ENCODE measurements at places on chromosomes 7 and 10.

GRCh38 chr10:12723220-12723619 lies 278.3 kb downstream of the CCDC3 start:
- H3K27ac ChIP-seq, result no peak overlapping the region
- no peaks in the 10 kb centered on the region for H3K36me3 ChIP-seq
- H3K4me3 ChIP-seq, result no peak overlapping the region
- no peaks in the 10 kb centered on the region for H3K27me3 ChIP-seq
- H3K4me1 ChIP-seq, result peaks cover 8% of the 10 kb centered on the region
- no peak for DNase-seq

DNA sequence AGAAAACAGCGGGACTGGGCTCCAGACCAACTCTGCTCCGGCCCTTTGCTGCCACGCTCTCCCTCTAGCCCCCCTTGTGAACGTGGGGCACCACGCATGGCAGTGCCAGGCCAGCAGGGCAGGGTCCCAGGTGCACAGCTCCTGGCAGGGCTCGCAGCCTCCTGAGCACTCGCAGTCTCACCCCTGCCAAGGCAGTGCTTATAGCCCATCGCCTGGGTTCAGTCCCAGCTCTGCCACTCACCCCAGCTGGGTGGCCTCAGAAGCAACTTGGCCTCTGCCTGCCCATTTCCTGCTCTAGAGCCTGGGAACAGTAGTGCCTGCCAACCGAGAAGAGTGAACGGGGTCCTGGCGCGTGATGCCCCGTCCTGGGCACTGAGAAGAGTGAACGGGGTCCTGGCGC lies 36.3 kb downstream of the CFAP46 start:
- no peak overlapping the region for H3K27ac ChIP-seq
- H3K4me1 ChIP-seq, result no peaks in the 10 kb centered on the region
- no peak for DNase-seq
- H3K36me3 ChIP-seq, result no peaks in the 10 kb centered on the region

DNA sequence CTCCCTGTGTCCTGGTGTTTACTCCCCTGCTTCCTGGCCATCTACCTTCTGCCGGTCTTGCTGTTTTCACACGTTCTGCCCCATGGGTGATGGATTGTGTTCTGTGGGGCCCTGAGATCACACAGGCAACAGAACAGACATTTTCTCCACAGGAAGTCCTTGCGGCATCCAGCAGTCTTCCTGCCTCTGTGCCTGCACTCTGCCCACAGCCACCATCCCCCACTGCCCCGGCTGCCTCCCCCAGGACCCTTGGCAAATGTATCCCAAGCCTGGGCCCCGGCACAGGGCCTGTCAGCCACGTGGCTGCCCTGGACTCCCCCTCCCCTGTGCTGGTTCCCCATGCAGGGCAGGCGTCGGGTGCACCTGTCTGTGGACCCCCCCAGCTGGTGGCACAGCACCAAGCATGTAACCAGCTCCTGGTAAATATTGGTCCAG lies 184.2 kb downstream of the WDR37 start:
- H3K36me3 ChIP-seq, result no peaks in the 10 kb centered on the region
- H3K4me1 ChIP-seq, result no peaks in the 10 kb centered on the region
- H3K4me3 ChIP-seq, result no peak overlapping the region
- no peak overlapping the region for H3K27ac ChIP-seq
- DNase-seq, result no peak

DNA sequence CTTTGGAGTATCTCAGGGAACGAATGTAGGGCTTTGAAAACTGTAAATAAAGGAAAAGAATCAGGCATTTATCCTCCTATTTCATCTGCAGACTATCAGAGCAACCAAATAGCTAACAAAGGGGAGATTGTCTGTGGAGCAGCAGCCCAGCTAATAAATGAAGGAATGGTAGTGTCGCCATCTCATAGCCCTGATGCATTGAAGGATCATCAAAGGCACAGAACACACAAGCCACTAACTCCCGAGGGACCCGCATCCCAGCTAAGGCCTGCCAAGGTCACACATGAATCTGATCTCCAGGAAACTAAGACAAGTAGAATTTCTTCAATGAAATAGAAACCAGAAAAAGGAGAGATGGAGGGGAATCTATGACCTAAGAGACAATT lies 38.2 kb downstream of the CALML5 start:
- peaks cover 42% of the 10 kb centered on the region for H3K36me3 ChIP-seq
- H3K4me1 ChIP-seq, result peaks cover 19% of the 10 kb centered on the region
- peak overlapping the region; percentile 16 for H3K27ac ChIP-seq
- DNase-seq, result peak; percentile 88

GRCh38 chr10:66927251-66927935 lies 1.6 kb downstream of the LRRTM3 start:
- H3K27me3 ChIP-seq, result peaks cover 9% of the 10 kb centered on the region
- DNase-seq, result no peak
- no peak overlapping the region for H3K27ac ChIP-seq
- no peaks in the 10 kb centered on the region for H3K4me1 ChIP-seq

GRCh38 chr7:127903892-127904669 lies 127.2 kb downstream of the LRRC4 start:
- H3K27ac ChIP-seq, result no peak overlapping the region
- H3K4me1 ChIP-seq, result peaks cover 42% of the 10 kb centered on the region

DNA sequence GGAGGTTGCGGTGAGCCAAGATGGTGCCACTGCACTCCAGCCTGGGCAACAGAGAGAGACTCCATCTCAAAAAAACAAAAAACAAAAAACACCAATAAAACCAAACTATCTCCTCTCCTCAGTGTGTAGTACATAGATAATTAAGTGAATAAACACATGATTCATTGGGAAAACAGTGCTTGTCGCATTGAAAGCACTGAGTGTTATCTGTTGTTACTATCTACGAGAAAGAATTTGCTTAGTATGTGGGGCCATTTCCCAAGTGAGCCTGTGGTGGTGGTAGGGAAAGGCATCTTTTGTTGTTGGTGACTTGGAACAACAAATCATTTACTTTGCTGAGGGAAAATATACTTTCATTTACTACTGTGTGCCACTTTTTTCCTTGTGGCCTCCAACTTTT lies 42.6 kb downstream of the RSBN1L start:
- H3K4me1 ChIP-seq, result peaks cover 5% of the 10 kb centered on the region
- no peaks in the 10 kb centered on the region for H3K27me3 ChIP-seq
- peaks cover 19% of the 10 kb centered on the region for H3K36me3 ChIP-seq
- no peak overlapping the region for H3K27ac ChIP-seq
- DNase-seq, result no peak
- H3K4me3 ChIP-seq, result no peak overlapping the region

GRCh38 chr10:119644205-119644814 lies 6.9 kb upstream of the BAG3 start:
- H3K36me3 ChIP-seq, result no peaks in the 10 kb centered on the region
- no peak overlapping the region for H3K27ac ChIP-seq
- H3K4me3 ChIP-seq, result no peak overlapping the region
- H3K27me3 ChIP-seq, result no peaks in the 10 kb centered on the region

- no peak overlapping the region for H3K4me3 ChIP-seq
- no peaks in the 10 kb centered on the region for H3K27me3 ChIP-seq
- DNase-seq, result no peak
These were observed 57.6 kb downstream of the BICC1 start for GRCh38 chr10:58570307-58570723.

GRCh38 chr10:83945982-83946718 lies 193.2 kb upstream of the GHITM start:
- H3K4me1 ChIP-seq, result no peaks in the 10 kb centered on the region
- no peak overlapping the region for H3K27ac ChIP-seq
- H3K4me3 ChIP-seq, result no peak overlapping the region
- no peaks in the 10 kb centered on the region for H3K36me3 ChIP-seq

DNA sequence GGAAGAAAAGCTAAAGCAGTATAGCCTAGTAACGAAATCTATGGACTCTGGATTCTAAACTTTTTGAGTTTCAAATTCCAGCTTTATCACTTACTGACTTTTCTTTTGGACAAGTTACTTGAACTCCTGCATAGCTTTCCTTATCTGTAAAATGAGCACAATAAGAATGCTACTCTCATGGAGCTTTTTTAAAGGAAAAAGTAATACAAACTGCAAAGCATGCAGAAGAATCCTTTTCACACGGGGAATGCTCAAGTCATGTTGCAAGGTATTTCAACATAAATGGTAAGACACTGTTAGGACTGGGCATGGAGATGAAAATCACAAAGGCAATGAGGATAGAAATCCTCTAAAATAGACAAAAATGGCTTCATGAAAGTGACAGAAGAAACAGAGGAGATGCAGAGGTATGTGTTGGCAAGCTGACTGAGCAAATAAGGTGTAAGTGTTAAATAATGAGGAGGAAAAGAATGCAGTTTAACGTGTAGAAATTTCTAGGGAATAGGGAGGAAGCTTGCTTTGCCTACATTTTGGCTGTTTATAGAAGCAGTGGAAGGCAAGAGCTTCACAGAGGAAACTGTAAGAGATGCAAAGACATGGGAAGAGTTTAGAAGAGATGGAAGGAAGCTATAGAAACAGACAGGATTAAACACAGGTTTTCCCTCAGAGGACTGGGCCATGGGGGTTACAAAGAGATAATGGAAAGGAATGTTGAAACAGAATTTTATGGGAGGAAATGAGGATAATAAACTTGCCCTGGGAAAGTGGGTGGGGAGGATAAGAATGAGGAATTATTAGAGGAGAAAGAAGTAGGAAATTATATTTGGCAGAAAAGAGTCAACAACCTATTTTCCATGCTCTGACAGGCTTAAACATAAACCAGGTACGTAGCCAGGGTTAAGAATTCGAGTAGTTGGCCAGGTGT lies 28.8 kb upstream of the SNX13 start:
- no peaks in the 10 kb centered on the region for H3K4me1 ChIP-seq
- no peak for DNase-seq
- no peak overlapping the region for H3K4me3 ChIP-seq
- no peaks in the 10 kb centered on the region for H3K27me3 ChIP-seq
- no peak overlapping the region for H3K27ac ChIP-seq
- H3K36me3 ChIP-seq, result no peaks in the 10 kb centered on the region

- H3K4me1 ChIP-seq, result no peaks in the 10 kb centered on the region
- no peaks in the 10 kb centered on the region for H3K36me3 ChIP-seq
These were observed 8.3 kb downstream of the NEBL start for GRCh38 chr10:20888620-20889330.

DNA sequence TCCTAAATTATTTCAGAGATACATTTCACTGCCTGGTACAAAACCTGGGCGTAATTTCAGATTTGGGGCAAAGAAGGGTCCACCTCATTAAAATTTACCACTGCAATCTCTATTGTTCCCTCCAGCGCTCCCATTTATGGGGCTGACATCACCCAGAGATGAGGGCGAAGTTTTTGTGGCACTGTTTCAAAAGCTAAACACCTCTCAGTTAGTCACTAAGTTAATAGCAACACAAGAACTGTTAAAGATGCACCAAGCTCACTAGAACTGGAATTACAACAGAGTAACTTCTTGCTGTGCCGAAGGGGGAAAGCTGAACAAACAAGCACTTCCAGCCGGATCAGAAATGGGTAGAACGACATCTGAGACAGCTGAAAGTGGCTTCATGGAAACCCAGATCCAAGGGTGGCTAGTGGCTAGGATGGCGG lies 179.4 kb downstream of the GATA3 start:
- no peak for DNase-seq
- no peak overlapping the region for H3K27ac ChIP-seq
- H3K4me1 ChIP-seq, result no peaks in the 10 kb centered on the region
- no peak overlapping the region for H3K4me3 ChIP-seq

GRCh38 chr7:17022920-17023319 lies 141.1 kb upstream of the AGR3 start:
- no peaks in the 10 kb centered on the region for H3K4me1 ChIP-seq
- H3K4me3 ChIP-seq, result no peak overlapping the region
- DNase-seq, result no peak
- no peaks in the 10 kb centered on the region for H3K27me3 ChIP-seq
- H3K36me3 ChIP-seq, result no peaks in the 10 kb centered on the region

DNA sequence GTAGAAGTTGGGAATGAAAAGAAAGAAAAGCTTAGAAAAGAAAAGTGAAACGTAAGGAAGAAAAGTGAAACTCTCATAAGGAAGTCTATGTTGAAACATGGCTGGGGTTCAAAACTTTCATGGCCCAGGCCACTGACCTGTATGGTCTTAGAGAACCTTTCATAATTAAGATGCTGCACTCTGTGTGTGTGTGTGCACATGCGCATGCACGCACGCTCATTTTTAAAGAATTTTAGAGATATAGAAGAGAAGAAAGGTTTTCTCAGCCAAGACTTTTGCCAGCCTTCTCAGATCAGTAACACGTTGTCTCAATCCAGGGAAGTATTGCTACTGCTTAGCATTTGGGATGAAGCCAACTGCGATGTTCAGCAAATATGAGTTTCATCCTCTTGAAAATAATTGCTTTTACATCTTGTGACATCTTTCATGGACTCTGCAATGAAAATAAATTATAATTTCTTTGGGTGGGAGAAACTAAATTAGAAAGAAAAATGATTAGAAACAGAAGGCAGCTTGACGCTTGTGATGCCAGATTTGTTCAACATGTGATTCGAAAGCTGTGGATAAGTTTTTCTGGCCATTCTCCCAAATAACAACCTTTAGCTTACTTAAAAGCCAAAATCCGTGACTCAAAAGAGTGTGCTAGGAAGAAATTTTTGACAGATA lies 16.2 kb upstream of the SLC26A4 start:
- no peak overlapping the region for H3K4me3 ChIP-seq
- H3K36me3 ChIP-seq, result no peaks in the 10 kb centered on the region
- H3K27ac ChIP-seq, result no peak overlapping the region

DNA sequence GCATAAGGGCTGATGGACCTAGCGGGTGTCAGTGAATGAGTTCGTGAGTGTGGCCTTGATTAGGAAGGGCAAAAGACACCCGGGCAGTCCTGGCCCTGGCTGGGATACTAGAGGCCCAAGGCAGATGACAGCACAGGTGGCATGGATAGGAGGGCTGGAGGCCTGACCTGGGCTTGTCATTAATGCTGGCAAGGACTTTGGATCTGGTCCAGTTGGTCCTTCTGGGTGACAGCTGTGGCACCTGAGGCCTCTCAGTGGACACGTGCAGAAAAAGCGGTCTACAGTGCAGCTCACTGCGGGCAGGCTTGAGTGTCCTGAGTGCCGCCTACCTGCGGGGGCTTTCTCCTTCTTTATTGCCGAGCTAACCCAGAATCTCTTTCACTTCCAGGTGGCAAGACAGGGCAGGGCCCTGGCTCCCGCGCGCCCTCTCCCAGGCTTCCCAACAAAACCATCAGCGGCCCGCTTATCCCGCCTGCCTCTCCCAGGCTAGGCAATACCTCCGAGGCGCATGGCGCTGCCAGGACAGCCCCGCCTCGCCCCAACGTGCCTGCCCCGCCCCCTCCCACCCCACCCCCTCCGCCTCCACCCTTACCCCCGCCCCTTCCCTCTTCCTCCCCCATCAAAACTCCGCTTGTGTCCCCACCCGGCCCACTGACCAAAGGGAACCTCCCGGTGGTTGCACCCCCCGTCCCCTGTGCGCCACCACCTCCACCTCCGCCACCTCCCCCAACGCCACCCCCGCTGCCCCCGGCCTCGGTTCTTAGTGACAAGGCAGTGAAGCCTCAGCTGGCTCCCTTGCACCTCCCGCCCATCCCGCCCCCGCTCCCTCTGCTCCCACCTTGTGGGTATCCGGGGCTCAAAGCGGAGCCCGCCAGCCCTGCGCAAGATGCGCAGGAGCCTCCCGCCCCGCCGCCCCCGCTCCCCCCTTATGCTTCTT lies 77.4 kb downstream of the WIPF3 start:
- H3K36me3 ChIP-seq, result no peaks in the 10 kb centered on the region
- peak overlapping the region; percentile 55 for H3K4me3 ChIP-seq
- H3K27me3 ChIP-seq, result no peaks in the 10 kb centered on the region
- no peak overlapping the region for H3K27ac ChIP-seq
- peaks cover 3% of the 10 kb centered on the region for H3K4me1 ChIP-seq
